ENCODE measurements at places on chromosomes 12 and 14.

DNA sequence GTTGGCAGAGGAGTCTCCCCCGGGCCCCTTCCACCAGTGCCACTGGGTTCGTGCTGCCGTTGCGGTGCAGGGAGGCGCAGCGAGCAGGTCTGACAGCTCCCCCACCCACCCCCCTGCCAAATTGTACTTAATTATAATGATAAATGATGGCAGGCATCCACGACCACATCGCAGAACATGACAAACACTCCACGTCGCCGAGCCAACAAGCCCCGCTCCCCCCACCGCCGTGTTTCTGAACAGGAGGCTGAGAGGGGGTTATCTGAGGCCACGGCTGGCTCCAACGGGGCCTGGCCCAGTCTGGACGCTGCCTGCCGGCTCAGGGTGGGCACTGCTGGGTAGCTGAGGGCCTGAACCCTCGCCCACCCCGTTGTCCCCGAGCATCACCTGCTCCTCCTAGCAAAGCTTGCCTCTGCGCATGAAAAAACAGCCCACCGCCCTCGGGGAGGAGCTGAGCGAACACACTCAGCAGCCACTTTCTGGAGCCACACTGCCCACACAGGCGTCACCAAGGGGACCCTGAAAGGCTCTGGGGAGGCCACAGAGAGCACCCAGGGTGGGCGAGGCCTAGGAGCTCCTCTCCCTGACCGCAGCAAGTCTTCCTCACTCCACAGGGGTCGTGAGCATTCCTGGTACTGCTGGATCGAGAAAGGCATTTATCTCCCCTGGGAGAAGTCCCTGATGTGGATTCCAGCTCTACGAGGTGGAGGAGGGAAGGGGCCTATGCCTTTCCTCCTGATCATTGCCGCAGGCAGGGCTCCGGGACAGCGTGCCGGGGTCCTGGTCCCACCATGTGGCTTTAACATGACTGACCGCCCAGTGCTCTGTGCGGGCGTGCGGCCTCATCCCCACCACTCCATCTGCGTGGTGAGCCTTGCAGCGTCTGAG, 35.4 kb upstream of the DIO3 start:
- DNase-seq = no peak

- no peak for DNase-seq
Measured at GRCh38 chr14:34629344-34629656, 648 bp downstream of the SNX6 start.

GRCh38 chr14:71905860-71906259, 26.4 kb upstream of the RGS6 start:
- DNase-seq = no peak

DNA sequence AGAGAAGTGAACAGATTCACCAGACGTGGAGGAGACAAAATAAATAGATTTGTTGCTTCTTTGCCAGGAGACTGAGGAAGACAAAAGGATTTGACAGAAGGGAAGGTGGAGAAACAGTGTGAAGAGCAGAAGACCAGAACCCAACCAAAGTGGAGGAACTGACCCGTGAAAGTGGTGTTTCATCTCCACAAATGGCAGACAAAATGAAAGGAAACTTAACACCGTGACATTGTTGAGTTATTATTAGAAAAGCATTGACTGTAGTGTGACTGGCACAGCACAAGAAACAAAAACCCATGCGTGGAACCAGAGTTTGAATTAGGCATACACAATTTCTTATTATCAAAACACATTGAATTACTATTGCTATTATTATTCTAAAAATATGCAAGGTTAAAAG, 518.1 kb downstream of the TMEM121 start:
- DNase-seq = no peak

GRCh38 chr12:120119271-120119973, 2.9 kb upstream of the RAB35 start:
- no peak for DNase-seq

GRCh38 chr12:92955997-92956663, 27.0 kb upstream of the EEA1 start:
- no peak for DNase-seq

- DNase-seq = no peak
Measured at GRCh38 chr12:69070319-69071090, 137.5 kb upstream of the CPM start.

DNA sequence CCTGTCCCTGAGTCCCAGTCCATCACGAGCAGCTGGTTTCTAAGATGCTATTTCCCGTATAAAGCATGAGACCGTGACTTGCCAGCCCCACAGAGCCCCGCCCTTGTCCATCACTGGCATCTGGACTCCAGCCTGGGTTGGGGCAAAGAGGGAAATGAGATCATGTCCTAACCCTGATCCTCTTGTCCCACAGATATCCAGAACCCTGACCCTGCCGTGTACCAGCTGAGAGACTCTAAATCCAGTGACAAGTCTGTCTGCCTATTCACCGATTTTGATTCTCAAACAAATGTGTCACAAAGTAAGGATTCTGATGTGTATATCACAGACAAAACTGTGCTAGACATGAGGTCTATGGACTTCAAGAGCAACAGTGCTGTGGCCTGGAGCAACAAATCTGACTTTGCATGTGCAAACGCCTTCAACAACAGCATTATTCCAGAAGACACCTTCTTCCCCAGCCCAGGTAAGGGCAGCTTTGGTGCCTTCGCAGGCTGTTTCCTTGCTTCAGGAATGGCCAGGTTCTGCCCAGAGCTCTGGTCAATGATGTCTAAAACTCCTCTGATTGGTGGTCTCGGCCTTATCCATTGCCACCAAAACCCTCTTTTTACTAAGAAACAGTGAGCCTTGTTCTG, 41.6 kb downstream of the DAD1 start:
- no peak for DNase-seq

DNA sequence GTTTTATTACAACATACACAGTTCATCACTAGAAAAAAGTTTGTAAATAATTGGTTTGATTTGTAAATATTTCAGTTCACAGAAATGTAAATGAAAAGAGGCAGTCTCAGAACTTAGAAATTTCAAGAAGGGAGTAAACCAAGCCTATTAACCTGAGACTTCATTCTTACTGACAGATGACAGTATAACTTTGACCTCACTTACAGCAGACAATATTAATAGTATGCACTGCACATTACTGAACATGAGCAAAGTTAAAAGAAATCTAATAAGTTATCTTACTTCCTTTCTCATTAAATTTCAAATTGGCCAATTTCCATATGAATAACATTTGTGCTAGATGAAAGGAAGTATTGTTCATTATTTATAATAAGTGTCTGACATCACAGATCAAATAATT, 235.8 kb downstream of the SLC6A15 start:
- no peak for DNase-seq

GRCh38 chr12:118058881-118059280, 2.1 kb downstream of the WSB2 start:
- no peak for DNase-seq

DNA sequence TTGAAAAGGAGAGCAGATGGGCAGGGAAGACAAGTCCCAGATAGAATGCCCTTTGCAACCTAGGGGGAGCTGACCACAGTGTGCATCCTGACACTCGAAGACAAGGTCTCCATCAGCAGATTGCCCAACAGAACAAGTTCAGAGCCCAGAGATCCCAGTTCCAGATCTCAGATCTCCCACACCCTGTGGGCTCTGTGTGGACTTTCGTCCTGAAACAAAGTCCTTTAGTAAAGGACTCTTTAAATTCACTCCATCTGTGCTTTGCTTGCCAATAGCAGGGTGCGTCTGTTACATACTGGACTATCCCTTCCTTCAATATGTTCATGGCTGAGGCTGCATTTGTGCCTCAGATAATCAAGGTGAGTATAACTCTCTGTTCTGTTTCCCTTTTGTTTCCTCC, 8.7 kb upstream of the C1RL start:
- DNase-seq = no peak

DNA sequence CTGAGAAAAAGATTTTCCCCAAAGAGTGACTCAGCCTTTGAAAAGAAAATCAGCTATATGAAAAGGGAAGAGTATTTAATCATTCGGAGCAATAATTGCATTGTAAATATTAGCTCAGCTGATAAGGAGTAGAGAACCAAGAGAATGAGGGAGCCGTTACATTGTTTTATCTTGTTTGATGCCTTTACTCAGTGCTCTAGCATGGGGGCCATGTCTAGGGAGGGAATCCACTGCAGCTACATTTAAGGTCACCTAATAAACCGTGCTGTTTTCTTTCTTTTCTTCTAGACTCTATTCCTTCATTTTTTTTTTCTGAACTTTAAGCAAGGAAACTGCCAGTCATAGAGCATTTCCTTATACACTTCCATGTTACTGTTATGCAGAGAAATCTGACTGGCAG, 447.0 kb downstream of the DIO2 start:
- DNase-seq = no peak

DNA sequence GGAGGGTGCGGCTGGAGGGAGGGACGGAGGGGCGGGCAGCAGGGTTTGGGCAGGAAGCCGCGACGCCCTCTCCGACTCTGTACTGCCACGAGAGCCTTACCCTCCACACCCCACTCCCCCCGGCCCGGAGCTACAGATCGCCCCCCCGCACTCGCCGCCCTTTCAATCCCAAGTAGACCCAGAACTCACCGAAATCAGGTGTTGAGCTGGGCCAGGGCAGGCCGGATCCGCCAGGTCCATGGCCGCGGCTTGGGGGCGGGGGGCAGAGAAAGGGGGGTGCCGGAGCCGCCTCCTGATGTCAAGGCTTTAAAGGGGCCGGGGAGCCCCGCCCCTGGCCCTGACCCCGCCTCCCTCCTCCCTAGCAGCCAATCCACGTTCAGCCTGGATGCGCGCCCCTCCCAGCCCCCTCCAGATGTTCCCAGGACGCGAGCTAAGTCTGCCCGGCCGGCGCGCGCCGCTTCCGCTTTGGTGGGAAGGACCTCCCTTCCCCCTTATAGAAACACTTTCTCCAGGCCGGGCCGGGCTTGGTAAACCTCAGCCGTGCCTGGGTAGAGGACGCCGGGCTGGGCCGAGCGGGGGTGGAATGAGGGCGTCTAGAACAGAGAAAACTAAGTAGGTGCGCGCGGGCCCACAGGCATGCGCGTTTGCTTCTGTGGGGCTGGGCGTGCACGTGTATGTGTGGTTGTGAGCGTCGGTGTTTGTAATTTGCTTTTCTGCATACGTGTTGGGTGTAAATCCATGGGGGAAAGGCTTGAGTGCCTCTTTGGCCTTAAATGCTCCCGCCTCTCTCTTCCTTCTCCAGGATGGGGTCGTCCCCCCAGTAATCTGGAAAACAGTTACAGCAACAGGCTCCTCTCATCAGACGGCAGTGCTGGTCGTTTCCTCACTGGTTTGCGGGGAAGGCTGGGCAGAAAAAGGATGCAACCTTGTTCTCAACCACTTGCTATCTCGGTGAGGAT, at the start of gene NCKAP5L:
Gene NCKAP5L (minus strand): TSS at position 281 of the 959 bp plus-strand sequence. CDS start 24,369 bp downstream, outside the sequence.
- peak; percentile 83 for DNase-seq

DNA sequence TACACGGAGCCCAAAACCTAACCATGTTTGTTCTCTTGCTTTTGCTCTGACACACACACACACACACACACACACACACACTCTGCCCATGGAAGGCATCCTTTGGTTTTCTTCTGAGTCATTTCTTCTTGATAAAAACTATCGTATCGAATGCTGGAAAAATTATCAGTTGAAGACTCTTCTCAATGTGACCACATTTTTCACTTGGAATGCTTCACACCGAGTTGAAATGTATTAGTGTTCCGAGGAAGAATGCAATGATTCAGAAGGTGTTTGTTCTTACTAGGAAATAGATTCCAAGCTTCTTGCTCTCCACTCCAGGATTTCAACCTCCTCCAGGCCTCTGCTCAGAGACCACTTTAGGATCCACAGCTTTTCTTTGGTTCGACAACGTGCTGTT, 226.3 kb downstream of the MON2 start:
- DNase-seq = no peak

- DNase-seq = peak; percentile 54
Measured at GRCh38 chr14:68843471-68844209, 50.8 kb upstream of the ZFP36L1 start.

GRCh38 chr14:50979941-50980850, 35.9 kb upstream of the PYGL start:
- DNase-seq = no peak

DNA sequence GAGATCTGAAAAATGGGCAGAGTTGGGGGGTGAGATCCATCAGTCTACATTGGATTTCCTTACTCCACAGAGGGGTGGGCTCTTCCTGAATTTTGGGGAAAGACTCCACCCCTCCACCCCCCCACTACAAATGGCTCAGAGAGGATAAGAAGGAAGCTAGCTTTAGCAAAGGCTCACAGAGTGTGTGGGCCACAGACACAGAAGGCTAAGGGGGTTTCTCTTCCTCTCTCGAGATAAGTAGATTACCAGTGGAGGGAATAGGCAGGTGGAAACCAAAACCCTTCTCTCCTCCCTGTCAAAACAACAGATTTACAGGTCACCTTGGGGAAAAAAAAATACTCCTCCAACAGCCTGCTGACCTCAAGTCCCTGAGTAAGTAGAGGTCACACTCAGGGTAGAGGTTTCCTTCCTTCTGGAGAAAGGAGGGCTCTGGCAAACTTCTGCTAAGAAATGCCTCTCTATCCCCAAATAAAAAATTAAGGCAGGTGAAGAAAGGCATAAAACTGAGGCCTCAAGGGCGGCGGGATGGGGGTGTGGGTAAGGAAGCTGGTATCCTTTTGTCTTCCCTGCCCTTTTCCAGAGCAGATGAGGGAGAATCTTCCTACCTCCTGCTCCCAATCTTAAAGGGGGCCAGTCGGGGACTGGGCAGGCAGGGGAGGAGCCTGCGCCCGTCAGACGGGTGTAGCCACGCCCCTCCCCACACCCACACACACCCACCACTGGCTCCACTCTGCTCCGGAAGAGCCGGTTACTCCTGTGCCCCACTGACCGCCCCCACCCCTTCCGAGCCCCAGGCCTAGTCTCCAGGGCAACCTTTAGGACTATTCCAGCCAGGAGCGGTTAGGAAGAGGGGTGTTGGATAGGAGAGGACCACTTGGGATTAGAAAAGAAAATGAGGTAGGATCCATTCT, 1.9 kb upstream of the BAZ2A start:
- peak; percentile 46 for DNase-seq

GRCh38 chr14:24074625-24075484, 3.5 kb downstream of the CPNE6 start:
- DNase-seq = no peak

GRCh38 chr14:58796242-58797009, 158.7 kb downstream of the DACT1 start:
- no peak for DNase-seq

DNA sequence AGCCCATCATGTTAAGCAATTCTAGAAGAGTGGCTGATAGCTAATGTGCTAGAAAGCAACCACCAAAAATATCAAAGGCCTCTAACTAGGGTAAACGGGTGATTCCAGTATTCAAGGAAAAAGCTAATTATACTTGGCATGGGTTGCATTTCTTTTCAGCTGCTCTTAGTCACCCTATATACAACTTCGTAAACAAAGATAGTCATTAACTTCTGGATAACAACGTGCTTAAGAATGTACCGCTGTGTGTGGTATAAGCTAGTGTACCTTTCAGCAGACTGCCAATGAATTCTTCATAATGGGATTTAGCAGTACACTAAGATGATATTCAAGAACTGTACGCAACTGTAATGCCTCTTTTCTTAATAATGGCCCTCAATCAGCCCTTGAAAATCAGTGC, 42.2 kb upstream of the SLC6A13 start:
- no peak for DNase-seq
